ENCODE measurements at places on chromosomes 2 and 18.

- no peak for DNase-seq
These were observed 26.7 kb downstream of the PTPN2 start for GRCh38 chr18:12857215-12857905.

DNA sequence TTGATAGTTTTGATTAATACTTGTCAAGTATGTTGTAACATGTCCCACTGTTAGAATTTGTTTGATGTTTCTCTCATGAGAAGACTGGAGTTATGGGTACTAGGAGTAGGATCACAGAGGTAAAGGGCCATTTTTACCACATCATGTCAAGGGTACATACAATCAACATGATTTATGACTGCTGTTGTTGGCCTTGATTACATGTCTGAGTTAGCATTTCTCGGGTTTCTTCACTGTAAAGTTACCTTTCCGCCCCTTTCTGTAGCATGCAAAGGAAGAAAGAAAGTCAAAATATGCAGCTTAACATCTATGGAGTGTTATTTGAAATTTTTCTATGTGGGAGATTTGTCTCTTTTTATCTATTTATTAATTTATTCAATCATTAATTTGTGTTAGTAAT lies 1456.4 kb downstream of the SUCLG1 start:
- no peak for DNase-seq

- DNase-seq, result no peak
These were observed 143.9 kb downstream of the PXDN start for GRCh38 chr2:1600191-1601066.

GRCh38 chr2:55934337-55934736 lies 10.8 kb upstream of the EFEMP1 start:
- no peak for DNase-seq

- no peak for DNase-seq
These were observed 1834.1 kb upstream of the CELF4 start for GRCh38 chr18:39399662-39400061.

GRCh38 chr2:28431741-28432140 lies 39.1 kb downstream of the FOSL2 start:
- no peak for DNase-seq

GRCh38 chr2:156483741-156484173 lies 47.6 kb downstream of the GPD2 start:
- DNase-seq, result no peak
